ENCODE measurements at places on chromosomes 1 and 21. TPM values are rescaled to one million over a fixed set of nuclear protein-coding genes. Genes with fewer than 3 reads are reported as not detected.

KIAA1614 gene
- total RNA-seq: 13.0 TPM

HES2 gene
- 44.7 TPM for total RNA-seq

DNA sequence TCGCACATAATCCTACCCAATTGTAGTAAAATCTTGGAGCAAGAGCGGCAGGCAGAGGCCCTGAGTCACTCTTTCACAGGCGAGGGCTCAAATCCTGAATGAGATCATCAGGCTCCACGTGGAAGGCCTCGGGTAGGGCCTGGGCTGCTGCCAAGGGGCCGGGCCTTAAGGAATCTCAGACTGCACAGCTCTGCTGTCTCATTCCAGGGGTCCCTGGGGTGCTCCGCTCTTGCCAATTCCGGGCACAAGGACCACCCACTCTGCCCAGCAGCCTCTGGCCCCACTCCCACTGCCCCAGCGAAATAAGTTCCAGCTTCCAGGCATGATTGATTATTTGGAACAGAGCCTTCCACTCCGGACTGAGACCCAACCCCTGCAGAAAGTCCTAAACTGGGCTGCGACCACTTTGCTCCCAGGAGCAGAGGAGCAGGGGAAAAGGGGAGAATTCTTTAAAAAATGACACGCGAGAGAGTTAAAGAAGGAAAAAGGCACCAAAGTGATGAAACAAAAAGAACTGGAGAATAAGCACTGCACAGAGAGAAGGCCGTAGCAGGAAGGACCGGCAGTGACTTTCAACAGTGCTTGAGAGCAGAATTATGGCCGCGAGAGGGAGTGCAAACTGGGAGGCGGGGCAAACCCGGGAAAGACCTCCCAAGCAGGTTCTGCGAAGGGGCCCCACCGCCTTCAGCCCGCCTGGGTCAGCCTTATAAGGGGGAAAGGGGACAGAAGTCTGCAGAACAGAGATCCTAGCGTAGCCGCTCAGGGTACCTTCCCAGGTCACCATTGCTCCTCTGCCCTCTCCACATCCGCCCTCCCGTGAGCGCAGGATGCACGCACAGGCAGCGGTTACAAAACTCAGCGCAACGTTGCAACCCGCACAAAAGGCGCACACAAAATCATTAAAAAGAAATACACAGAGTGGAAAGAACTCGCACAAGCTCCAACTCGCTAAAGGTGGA lies 2.0 kb downstream of the ADAMTS1 start:
- H3K27ac ChIP-seq: peak overlapping the region; percentile 97
- peaks cover 39% of the 10 kb centered on the region for H3K4me1 ChIP-seq
- peaks cover 43% of the 10 kb centered on the region for H3K36me3 ChIP-seq
- no peaks in the 10 kb centered on the region for H3K27me3 ChIP-seq
- peak overlapping the region; percentile 86 for H3K4me3 ChIP-seq

DNA sequence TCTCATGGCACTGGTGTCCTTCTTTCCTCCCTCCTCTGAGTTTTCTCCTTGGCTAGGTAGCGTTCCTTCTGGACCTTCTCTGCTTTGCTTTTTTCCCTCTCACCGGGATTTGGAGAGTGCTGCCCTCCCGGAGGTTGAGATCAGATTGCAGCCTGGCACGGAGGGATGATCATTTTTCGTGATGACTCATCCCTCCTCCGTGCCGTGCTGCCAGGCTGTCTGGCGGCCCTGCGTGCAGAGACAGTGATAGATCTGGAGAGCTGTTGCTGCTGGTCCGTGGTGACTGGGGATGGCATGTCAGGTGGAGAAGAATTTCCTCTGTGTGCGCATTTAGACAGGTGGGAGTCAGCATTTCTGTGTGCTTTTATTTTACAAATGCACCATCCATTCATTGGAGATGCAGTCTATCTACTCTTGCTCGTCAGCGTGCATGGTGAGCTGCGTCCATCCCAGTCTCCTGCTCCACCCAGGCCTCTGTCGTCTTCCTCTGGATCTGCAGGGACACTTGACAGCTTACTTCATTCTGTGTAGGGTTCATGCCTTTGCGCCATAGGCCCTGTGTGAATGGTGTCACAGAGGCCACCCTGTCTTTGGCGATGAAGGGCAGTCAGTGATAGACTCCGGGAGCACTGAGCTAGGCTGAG lies 104.4 kb downstream of the PCBP3 start:
- H3K36me3 ChIP-seq: no peaks in the 10 kb centered on the region
- no peak for DNase-seq
- no peaks in the 10 kb centered on the region for H3K27me3 ChIP-seq
- no peaks in the 10 kb centered on the region for H3K4me1 ChIP-seq
- no peak overlapping the region for H3K27ac ChIP-seq

Measured in vagina (tissue), 2 donors.